ENCODE measurements at places on chromosomes 6 and 20.

- no peak for DNase-seq
Measured at GRCh38 chr6:15287670-15288375, 42.0 kb downstream of the JARID2 start.

GRCh38 chr20:12058216-12058615, 140.5 kb downstream of the BTBD3 start:
- DNase-seq: no peak

- no peak for DNase-seq
Measured at GRCh38 chr20:46558511-46558959, 8.1 kb upstream of the OCSTAMP start.

DNA sequence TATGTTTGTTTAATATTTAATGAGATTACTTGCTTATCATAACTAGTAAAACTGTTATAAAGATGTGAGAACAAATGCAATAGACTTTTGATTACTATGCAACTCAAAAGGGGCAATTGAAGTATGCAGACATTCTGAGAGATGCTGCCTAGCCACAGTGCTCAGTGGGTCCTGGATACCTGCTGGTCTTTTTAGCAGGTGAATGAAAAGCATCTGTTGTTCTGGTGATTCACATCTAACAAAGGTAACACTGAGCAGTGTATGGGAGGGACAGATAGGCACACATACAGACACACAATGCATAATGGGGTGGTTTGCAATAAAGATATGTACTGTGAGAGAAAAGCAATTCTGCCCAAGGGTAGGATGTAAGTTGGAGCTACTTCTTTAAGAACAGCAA, 46.9 kb downstream of the OGFRL1 start:
- DNase-seq: no peak

- no peak for DNase-seq
Measured at GRCh38 chr6:133939778-133940667, 13.0 kb upstream of the TBPL1 start.

GRCh38 chr20:47150403-47151152, 205.9 kb downstream of the ZMYND8 start:
- peak; percentile 75 for DNase-seq
